ENCODE measurements at places on chromosomes 6 and 20.

- DNase-seq, result no peak
Observed at GRCh38 chr20:25402583-25402982, 4.9 kb upstream of the GINS1 start.

DNA sequence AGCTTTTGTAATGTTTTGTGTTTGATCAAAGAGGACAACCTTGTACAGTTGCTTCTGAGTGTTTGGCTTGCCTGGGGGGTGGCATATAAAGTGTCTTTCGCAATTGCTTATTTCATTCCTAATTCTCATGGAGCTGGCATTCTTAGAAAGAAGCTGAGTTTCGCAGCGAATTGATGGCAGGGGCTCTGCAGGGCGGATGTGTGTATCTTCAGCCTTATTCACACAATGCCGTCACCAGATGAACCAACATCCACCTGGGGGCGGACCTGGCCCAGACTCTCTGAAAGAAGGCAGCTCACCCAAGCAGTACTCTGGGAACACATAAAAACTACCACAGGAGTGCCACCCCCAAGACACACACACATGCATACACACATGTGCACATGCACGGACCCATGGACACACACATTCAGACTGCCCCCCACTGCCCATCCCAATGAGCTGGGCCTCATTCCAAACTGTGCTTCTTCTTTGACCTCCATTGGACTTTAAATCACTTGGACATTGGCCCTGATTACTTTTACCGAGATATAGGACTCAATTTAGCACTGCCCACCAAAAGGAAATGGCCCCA lies 55.4 kb upstream of the FOXQ1 start:
- DNase-seq, result no peak

DNA sequence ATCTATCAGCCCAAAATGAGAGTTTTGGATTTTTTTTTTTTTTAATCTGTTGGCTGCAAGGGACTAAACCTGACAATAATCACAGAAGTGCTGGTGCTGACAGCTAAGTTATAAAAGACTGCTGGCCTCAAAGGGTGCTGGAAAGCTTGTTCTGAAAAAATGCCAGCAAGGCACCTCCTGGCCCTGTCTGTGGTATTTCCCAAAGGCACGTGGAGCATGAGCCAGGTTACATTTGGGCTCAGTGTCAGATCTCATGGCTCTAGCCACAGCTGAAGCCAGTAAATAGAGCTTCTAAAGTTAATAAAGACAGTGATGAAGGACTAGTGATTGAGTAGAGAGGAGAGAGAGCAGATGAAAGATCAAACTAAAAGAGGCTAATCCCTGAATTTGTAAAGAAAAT lies 178.9 kb downstream of the FUT9 start:
- DNase-seq, result no peak

GRCh38 chr20:32470025-32470861 lies 112.1 kb downstream of the ASXL1 start:
- peak; percentile 24 for DNase-seq

DNA sequence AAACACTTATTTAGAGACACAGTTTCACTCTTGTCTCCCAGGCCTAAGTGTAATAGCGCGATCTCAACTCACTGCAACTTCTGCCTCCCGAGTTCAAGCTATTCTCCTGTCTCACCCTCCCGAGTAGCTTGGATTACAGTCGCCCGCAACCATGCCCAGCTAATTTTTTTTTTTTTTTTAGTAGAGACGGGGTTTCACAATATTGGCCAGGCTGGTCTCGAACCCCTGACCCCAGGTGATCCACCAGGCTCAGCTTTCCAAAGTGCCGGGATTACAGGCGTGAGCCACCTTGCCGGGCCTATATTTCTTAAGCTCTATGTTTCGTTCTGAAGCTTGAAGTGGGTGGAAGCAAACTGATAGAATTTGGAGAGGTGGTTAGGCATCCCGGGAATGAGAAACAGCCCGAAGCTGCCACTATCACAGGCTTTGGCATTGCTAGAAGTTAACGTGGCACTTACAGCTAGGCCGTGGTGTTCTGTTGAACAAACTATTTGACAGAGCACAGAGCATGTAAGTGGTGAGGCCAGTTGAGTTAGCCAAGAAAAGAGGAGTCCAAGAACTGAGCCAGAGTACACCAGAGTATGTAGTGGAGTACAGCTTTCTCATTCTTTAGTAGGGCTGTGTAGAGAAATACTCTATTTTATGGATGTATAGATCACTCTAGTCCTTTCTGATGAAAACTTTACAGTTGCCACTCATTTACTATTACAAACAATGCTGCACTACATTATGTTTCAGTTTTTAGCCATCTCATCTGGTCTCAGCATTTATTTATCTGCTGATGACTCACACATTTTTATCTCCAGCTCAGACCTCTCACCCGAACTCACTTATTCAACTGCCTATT lies 62.0 kb upstream of the HFE start:
- DNase-seq, result peak; percentile 78

GRCh38 chr6:34095741-34096140 lies 50.1 kb downstream of the GRM4 start:
- no peak for DNase-seq

DNA sequence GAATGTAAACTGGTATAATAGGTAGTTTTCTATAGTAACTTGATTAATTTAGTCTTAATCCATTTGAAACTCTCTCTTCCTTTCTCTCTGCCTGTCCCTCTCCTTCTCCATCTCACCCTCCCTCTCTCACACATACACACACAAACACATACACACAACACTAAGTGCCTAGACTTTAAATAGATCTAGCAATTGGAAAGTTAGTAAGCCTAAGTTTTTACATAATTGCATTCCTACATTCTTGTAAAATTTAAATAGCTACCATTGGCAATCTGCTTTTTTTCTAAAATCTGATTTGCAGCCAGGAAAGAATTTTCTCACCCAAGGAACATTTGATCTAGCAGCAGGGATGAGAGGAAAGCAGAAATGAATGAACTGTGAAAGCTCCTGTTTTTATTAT lies 15.7 kb downstream of the GFRA4 start:
- DNase-seq, result no peak

- DNase-seq, result no peak
Observed at GRCh38 chr20:19244291-19244690, 31.8 kb downstream of the SLC24A3 start.

DNA sequence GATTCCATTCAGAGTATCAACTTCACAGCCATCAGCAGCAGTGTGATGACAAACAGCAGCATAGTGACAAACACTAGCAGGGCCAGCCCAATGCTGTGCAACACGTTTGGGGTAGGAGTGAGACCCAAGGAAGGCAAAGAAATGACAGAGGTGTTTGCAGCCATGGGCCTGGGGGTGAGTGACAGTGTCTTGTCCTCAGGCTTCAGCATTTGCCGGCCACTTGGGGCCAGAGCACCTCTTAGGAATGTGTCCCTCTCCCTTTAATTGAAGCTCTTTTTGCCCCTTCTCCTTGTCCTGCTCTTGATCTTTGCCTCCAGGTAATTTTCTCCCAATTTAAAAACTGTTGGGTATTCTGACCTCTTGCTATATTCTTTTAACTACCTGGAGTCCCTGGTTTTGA lies 84.4 kb downstream of the HS3ST5 start:
- no peak for DNase-seq

DNA sequence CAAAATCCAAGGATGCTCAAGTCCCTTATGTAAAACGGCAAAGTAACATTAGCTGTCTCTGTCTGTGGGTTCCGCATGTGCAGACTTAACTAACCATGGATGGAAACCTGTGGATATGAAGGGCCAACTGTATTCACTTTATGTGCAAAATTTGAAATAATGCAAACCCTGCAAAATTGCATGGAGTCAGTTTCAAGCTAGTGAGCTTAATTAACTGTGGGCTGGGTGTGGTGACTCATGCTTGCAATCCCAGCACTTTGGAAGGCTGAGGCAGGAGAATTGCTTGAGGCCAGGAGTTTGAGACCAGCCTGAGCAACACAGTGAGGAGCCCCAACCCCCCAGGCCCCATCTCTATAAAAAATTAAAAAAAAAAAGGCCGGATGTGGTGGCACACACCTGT lies 81.4 kb downstream of the ANKS1A start:
- no peak for DNase-seq

DNA sequence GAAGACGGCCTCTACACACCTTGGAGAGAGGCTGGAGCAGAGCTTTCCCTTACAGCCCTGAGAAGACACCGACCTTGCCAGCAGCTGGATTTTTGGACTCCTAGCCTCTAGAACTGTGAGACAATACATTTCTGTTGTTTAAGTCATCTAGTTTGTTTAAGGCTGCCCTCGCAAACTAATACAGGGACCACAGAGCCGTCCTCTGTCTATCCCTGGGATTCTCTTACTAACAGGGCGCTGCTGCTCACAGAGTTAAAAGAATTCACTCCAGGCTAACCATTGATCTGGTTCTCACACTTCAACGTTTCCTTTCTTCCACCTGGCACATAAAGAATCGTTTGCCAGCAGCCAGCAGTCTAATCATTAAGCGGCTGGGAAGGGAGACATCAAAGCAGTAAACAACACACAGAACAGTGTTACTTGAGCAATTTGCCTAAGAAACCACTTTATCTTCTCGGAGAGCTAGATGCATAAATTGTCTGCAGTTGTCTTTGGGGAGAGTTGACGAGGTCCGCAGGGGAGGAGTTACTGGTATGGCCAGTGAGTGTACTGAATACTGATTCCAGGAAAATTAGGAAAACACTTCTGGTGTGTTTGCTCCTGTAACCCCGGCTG lies 103.5 kb upstream of the AKAP12 start:
- DNase-seq, result no peak

DNA sequence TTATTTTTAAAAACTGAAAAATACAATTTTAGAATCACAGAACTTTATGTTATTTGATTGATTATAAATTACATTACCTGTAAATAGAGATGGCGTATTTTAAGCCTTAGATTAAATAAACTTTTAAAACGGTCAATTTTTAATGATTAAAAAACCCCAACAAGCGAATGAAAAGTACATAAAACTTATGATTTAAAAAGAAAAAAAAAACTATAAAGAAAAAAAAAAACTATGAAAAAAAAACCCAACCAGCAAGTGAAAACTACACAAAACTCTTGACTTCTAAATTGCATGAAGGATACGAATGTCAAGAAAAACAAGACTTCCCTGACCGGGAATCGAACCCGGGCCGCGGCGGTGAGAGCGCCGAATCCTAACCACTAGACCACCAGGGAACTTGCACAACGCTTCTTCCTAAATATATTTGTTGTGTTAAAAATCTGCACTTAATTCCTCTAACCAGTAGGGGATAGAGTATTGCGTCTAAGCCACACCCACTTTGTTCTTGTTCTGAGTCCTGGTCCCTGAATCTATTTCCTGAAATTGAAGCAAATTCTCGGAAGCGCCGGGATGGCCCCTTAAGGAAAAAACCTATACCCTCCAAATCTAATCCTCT lies 10.7 kb upstream of the NCOA7 start:
- peak; percentile 97 for DNase-seq

DNA sequence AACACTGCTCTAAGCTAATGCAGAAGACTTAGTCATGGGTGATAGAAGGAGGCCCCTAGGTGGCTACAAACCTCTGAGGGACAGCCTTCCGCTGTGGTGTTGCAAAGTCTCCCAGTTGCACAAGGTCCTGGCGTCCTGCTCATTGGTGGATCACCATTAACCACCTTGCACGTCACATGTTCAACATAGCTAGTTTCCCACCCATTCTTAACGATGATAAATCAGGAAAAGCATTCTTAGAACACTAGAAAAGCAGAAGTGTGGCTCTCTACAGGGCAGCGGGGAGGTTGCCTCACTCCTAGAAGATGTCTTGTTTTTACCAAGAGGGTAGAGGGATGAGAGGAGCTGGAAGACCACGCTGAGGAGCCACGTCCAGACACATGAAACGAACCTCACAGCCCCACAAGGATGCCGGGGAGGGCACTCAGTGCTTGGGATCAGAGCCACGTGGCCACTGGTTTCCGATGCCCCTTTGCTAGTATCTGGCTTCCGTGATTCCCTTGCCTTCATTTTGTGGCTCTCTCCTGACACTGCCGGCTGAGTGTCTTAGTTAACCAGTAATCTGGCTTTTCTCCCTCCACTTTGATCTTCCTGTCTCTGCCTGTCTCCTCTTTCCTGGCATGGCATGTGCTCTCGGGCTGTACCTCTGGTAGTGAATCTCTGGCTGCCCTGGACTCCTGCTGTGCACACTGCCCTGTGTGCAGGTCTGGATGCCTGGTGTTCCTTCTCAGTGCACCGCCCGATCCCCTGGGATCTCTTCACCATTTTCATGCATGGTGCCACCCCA lies 91.4 kb upstream of the NEDD9 start:
- peak; percentile 66 for DNase-seq

DNA sequence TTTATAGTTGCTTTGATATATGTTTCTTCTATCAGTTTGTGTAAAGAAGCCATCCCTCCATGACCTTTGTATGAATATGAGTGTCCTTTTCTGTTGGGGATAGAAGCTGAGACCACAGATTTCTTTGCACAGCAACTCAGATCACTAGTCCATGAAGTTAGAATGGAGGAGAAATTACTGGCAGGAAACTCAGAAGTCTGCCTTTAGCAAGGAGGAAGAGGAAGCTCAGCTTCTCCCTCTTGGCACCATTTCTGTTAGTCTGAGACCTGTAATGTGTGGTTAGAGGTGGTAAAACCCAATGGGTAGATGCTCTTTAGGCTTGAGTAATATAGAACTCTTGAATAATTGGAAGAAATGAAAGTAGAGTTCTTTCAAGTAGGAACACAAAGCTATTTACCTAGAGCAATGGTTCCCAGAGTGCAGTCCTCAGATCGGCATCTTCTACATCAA lies 995.3 kb upstream of the FLRT3 start:
- DNase-seq, result no peak

DNA sequence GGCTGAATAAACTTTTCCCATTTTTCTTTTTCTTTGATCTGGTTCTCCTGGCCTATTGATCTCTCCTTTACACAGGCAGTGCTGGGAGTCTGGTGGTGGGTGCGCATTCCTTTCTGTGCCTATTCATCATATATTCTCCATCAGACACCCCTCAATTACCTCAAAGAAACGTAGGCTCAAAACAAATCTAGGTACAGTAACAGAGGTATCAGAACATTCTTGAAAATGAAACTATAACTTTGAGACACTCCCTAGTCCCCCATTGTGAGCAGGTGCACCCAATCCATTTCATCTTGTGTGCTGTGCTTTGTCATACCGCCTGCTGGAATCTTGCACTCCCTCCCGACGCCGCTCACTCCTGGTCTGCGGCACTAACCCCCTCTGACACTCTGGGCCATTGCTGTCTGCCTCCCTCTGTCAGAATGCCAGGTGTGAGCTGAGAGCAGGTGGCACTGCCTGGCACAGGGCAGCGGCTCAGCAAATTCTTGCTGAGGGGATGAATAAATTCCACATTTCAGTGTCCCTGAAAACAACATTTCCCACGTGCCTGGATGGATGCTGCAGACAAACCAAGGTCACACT lies 303.4 kb upstream of the EXOC2 start:
- no peak for DNase-seq

- peak; percentile 86 for DNase-seq
Observed at GRCh38 chr6:53544470-53545308, at the start of gene GCLC. GCLC (minus strand) TSS chr6:53545101; CDS start chr6:53544645, 456 bp downstream.

DNA sequence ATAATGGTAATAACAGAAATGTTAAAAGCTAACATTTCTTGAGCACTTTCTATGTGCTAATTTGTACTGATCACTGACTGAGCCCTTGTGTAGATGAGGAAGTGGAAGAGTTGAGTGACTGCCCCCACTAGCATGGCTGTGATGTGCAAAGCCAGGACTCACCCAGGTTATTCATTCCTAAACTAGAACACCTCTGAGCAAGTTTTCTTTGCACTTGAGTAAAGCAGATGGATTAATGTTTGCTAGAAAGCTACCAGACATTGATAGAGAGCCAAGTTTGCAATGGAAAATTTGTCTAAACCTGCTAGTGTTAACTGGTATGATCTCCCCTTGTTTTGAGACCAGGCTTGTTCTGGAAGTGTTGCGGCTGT lies 467.4 kb upstream of the PLCB4 start:
- no peak for DNase-seq

GRCh38 chr6:169669889-169670288 lies 31.9 kb downstream of the WDR27 start:
- DNase-seq, result peak; percentile 10

- DNase-seq, result no peak
Observed at GRCh38 chr6:21348504-21349195, 244.9 kb upstream of the SOX4 start.

Measured in bone marrow (tissue), 2 donors.